ENCODE measurements at places on chromosomes 5 and 9.

- no peak for DNase-seq
Measured at GRCh38 chr9:34252016-34252415, 73.2 kb downstream of the UBAP1 start.

- DNase-seq: no peak
Measured at GRCh38 chr9:13956107-13956506, 357.8 kb downstream of the NFIB start.

- DNase-seq: no peak
Measured at GRCh38 chr5:62284946-62285891, 20.8 kb upstream of the KIF2A start.

DNA sequence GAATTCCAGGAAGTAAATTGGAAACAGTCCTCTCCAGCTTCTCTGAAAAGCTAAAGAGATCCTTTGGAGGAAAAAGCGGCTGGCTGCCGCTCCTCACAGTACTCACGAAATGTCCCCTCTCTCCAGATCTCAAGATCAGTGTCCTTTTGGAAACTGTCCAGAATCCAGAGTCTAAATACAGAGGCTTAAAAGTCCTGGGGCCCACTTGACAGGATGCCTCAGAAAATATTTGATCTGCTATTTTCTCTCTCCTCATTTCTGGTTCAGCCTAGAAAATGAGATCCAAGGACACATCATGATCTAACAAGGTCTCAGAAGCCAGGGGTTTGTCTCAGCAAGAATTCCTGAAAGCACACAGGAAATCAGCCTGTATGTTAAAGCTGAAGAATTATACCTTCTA is 7.2 kb downstream of the C1QTNF2 start:
- no peak for DNase-seq

- DNase-seq: no peak
Measured at GRCh38 chr5:160929906-160930305, 77.9 kb upstream of the ATP10B start.

- no peak for DNase-seq
Measured at GRCh38 chr5:152592416-152592815, 187.3 kb upstream of the NMUR2 start.

DNA sequence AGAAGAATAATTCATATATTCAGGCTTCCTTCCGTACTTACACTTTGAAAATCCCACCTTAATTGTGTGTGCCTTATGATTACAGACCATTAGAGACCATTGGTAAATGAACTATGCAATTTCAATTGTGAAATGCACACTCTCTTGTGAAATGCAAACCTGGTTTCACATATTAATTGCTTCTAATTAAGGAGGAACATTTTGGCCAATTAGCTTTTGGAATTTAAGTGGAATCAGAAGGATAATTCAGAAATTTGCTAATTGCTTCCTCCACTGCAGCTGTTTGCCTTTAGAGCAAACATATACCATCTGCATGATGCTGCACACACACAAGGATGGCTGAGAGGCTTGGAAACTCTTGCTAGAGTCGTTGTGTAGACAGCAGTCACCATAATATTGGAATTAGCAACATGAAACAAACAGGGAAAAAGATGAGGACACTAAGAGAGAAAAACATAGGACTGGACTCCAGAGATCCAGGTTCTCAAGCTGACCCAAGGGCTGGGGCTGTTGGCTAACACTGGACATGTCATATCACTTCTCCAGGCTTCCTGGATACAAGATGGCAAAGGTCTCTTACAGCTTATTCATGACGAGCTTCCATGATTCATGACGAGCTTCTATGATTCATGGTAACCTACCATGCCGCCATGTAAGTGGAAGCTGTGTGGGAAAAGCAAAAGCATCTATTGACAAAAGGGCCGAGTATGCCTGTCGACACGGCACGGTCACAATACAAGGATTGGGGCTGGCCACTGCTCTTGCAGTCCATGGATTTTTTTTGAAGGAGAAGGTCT is 78.0 kb downstream of the PTCH1 start:
- no peak for DNase-seq

- peak; percentile 64 for DNase-seq
Measured at GRCh38 chr5:39178171-39178570, 41.2 kb downstream of the FYB1 start.

- DNase-seq: no peak
Measured at GRCh38 chr9:113393281-113393680, 7.8 kb downstream of the ALAD start.

GRCh38 chr5:138024117-138024516 is 8.8 kb downstream of the FAM13B start:
- no peak for DNase-seq

- no peak for DNase-seq
Measured at GRCh38 chr9:70477146-70477745, 62.8 kb upstream of the KLF9 start.

GRCh38 chr9:137574192-137574591 is 4.5 kb downstream of the DPH7 start:
- no peak for DNase-seq

DNA sequence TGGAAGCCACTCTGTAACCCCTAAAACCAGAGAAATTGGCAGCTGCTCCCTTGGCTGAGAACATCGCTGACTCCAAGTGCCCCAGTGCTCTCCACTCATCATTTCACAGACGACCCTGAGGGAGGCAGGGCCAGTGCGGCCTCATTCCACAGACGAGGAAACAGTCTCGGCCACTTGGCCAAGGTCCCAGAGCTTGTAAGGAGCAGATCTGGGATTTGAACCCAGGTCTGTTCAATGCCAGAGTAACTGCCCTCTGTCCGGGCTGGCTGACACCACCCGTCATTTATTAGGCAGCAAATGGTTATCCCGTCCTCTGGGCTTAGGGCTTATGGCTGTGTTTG is 19.9 kb upstream of the IER5L start:
- DNase-seq: no peak

DNA sequence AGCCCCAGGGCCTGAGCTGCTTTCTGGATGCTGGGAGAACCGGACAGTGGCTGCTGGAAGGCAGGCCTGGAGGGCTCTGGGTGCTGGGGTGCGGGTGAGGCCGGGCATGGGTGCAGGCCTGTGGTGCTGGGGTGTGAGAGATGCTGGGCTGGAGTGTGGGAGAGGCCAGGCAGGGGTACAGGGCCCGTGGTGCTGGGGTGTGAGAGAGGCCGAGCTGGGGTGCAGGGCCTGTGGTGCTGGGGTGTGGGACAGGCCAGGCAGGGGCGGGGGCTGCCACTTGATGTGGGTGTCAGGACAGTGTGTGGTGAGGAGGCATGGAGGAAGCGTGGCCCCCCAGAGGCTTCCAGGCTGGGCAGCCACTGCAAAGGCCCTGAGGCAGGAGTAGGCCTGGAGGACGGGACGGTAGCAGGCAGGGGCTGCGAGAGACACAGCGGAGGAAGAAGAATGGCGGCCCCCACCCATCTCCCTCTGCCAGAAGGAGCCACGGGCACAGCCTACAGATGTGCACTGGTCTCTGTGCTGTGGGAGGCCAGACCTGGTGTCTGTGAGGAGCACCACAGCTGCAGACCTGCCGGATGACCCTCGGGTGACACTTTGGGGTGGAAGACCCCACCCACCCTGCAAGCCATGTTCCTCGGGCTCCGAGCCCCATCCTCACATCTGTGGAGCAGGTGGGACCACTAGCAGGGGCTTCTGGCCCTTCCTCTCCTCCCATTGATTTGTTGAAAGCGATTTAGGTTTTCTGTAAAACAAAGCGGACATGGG is 9.3 kb downstream of the NKD2 start:
- no peak for DNase-seq

Measured in T-helper 1 cell (primary cell).